CD4-positive, alpha-beta T cell treated with Interleukin-4 for 1 hour (primary cell): ENCODE measurements at places on chromosomes 5 and 9.

GRCh38 chr9:110254500-110254899 lies 1.8 kb downstream of the TXN start:
- no peak for DNase-seq

- DNase-seq, result no peak
These were observed 10.3 kb downstream of the GBGT1 start for GRCh38 chr9:133153227-133154096.

DNA sequence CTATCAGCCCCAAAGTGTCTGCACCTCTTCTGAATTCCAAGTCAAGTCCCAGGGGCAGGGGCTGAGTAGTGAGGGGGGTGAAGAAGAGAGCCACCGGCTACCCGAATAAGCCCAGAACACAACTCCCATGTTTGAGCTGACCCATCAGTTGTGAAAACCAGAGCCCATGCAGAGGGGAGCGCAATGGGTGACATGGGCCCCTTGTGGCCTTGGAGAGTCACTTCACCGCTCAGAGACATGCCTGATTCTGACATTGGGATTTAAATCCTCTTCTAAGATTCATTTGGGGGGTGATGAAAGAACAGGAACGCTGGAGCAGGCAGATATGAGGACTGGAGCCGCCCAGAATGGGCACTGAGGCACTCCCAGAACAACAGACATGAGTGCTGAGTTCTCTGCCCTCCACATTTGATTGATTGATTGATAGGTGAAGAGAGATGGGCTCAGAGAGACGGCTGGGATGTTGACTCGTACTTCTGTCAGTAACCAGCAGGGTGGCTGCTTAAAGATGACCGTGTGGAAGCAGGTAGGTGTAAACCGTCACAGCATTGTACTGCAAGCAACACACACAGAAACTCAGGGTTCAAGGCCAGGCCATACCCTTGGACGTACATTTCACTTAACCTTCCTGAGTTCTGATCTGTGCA lies 74.3 kb downstream of the GPR21 start:
- DNase-seq, result no peak

- no peak for DNase-seq
These were observed 21.7 kb upstream of the OLFM1 start for GRCh38 chr9:135065804-135066203.

GRCh38 chr5:19605846-19606407 lies 382.1 kb downstream of the CDH18 start:
- DNase-seq, result no peak

GRCh38 chr5:124599028-124599973 lies 147.1 kb downstream of the ZNF608 start:
- DNase-seq, result no peak

- no peak for DNase-seq
These were observed 7.6 kb downstream of the LHX3 start for GRCh38 chr9:136197084-136197875.

DNA sequence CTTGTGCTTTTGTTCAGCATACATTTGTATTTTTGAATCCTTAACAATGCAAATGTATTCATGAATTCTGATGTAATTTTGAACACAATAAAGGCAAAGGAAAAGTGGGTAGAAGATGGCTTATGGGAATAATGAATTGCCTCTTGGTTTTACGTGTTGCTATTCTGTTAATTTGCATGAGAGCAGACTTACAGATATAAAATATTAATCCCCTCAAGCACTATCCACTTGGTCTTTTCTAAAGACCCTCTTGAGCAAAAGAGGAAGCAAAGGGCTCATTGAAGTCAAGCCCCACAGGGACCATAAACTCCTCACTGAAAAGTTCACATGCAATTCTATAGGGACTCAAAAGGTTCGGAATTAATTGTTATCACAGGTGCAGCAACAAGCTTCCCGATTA lies 51.9 kb downstream of the OSTF1 start:
- DNase-seq, result no peak

DNA sequence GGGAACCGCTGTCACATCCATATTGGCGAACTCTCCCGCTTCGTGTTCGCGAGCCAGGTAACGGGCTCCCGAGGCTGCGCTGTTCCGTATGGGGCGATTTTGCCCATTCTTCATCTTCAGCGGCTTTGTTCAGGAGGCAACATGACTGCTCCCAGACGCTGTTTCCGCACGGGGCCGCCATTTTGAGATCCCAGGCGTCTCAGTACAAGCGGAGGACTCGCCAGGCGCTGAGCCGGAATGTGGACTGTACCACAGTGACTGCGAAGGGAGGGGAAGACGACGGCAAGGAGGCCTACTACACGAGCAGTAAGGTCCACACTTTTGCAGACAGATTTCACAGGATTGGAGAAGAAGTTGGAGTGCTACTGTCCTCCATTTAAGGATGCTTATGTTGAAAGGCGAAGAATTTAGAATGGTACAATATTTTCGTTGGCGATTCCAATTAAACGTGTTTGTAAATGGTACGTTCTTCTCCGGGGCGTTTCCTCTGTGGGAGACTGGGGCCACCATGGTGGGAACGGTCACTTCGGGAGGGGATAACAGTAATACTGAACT lies 41.6 kb upstream of the ZNF300 start:
- no peak for DNase-seq

GRCh38 chr5:131942016-131942415 lies 3.4 kb downstream of the MEIKIN start:
- no peak for DNase-seq

GRCh38 chr9:24572406-24572805 lies 26.7 kb upstream of the IZUMO3 start:
- DNase-seq, result no peak

DNA sequence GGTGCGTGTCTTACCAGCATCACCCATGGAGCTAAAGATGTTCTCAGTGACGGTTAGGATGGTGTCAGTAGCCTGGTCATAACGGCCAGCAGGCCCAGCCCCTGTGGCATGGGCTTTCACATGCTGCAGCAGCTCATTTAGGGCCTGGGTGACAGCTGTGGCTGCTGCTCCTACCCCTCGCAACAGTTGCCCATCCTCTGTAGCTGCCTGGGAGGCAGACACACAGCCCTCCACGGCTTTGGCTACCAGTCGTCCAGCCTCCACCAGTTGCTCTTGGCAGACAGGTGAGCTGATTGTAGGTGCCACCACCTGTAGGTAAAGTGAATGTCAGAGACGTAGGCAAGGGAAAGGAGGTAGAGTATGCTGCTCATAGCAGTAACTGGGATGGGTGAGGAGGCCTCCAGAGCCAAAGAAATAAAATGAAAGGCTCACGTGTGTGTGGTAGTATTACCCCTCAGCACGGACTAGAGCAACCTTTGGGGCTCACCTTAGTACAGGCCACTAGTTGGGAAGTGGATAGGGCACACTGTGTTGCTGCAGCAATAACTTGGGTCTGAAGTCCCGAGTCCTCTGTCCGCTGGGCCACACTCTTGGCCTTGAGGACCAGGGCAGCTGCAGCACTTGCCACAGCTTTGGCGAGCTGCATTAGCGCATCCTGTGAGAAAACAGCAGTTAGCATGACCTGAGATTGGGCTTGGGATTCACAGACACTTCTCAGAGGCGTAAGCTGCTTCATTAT lies 14.7 kb downstream of the TLN1 start:
- no peak for DNase-seq

DNA sequence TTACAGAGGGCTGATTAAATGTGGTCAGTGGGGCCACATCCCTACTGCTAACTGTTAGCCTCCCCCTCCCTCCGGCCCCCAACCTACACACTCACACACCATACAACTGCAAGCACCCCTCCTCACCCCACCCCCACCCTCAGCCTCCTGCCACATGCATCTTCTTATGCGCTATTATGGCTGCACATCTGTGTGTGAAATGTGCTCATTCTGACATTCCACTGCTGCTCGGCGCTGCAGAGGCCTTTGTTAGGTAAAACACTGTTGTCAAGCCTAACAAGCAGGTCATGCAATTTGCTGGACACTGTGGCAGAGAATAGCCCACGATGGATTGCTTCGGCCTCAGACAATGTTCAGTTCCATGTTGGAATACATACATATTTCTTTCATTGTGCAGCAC lies 173.6 kb downstream of the NR2F1-AS1 start:
- DNase-seq, result no peak

DNA sequence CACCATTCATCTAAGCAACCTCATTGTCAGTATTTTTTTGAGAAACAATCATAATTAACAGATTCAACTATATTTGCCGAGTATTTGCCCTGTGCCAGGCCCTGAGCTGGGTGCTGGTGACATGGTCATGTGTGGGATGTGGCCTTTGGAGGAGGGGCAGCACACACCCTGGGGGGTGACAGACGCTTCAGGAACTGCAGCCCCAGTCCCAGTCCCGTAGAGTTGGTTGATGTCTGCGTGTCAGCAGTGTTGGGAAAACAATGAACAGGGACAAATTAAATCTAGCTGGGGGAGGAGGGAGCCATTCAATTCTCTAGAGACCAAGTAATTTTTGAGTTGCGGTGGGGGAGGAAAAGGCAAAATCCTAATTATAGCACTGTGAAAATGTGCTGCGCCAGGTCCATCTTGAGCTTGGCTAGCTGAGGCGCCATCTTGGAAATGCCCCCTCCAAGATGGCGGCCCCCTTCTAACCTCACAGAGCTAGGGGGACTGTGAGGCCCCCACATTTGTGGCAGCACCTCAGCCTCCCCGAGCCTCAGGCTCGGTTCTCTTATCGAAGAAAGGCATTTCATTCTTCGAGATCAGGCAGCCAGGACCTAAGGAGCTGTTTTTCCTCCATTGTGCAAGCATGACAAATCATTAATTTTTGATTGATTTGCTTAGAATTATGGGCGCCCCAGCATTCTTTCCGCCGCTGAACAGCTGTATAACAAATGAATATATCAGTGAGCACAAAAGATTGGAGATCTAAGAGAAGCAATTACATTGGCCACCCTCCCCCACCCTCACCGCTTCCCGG lies 87.8 kb downstream of the ZNF618 start:
- no peak for DNase-seq

- DNase-seq, result no peak
These were observed 53.4 kb downstream of the SLC22A5 start for GRCh38 chr5:132422720-132423437.

- peak; percentile 92 for DNase-seq
These were observed at the start of the genes NSUN2 and SRD5A1 for GRCh38 chr5:6632888-6633468. NSUN2 (minus strand) TSS chr5:6633044; CDS start chr5:6632979, 65 bp downstream. SRD5A1 (plus strand) TSS chr5:6633440; CDS start chr5:6633577, 137 bp downstream.
